ENCODE measurements at places on chromosomes 3 and 15.

GRCh38 chr3:37660782-37661181 is 200.9 kb upstream of the CTDSPL start:
- no peak for DNase-seq

DNA sequence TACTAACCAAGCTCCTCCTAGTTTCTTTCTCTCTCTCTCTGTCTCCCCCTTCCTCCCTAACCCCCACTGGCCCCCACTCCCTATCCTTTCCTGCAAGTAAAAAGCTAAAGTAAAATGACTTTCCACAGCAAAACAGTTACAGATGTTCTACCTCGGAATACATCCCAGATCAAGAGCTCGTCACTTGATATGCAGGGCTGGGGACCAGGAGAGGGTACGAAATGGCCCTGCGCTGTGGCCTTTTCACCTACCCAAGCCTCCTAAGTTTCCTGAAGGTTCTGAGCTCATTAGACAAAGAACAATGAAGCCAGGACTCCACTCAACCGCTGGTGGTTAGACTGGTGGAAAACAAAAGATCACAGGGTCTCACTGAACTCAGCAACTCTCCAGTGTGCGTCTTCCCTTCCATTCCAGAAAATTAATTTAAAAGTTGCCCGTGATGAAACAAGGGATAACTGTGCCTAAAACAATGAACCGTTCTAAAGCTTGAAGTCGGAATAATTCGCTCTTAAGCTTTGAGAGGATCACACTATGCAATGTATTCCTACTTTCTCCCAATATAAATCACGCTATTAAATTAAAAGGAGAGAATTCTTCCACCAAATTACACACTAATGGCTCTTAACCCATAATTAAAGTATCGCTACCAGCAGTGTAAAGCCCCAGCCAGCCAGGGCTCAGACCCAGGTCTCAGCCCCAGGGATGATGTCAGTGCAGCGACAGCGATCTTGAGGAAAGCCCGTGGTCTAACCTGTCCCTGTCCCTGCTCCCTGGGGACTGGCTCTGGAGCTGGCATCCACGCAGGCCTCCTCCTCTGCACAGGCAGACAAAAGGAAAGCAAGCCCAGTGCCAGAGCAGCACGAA is 5.0 kb downstream of the VGLL4 start:
- DNase-seq = no peak

DNA sequence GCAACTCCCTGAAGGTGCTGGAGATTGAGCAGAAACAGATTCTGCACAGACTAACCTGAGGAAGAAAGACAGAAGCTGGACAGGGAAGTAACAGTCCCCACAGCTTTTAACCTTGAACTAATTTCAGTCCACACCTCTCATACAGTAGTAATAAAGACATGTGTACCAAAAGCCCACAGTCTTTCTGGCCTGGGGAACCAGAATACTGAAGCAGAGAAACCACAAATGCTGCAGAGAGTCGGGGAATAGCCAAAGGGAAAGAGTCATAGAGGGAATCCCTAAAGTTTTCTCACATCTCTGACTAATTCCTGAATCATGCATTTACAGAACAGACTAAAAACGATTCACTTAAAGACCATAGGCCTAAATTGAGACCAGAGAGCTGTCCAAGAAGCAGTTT is 503.4 kb upstream of the NECTIN3 start:
- DNase-seq = no peak

DNA sequence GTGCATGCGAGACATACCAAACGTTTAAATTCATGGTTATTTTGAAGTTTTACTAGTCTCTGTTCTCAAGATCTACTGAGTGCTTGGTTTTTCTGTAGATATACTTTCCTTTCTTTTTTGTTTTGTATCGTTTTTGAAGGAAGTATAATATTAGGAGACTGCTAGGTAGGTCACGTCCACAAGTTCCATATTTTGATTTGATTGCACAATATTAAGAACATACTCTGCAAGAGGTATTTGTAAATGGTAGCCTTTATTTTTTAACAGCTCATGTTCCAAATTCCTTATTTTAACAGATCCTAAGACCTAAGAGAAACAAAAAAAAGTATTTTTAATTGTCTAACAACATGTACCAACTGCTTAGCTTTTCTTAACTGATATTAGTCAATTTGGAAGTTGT is 156.7 kb downstream of the SERPINI1 start:
- DNase-seq = no peak

- DNase-seq = no peak
Measured at GRCh38 chr15:70539912-70540530, 223.3 kb downstream of the UACA start.

GRCh38 chr15:79366691-79367090 is 55.8 kb downstream of the TMED3 start:
- DNase-seq = no peak

GRCh38 chr3:29481969-29482767 is 201.3 kb downstream of the RBMS3 start:
- no peak for DNase-seq

- no peak for DNase-seq
Measured at GRCh38 chr3:193677734-193678133, 84.7 kb downstream of the OPA1 start.

DNA sequence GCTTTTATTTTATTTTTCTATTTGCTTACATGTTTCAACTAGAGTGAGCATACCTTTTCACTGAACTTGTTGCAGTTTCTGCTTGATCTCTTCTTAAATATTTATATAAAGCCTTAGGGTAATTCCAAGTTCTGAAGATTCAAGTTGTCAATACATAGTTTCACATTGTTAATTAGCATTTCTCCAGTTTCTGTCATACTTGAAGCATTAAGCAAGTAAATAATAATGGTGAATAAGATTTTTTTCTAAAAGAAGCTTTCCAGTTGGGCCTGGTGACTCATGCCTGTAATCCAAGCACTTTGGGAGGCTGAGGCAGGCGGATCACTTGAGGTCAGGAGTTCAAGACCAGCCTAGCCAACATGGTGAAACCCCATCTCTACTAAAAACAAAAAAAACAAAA is 53.9 kb downstream of the CALML4 start:
- DNase-seq = no peak

DNA sequence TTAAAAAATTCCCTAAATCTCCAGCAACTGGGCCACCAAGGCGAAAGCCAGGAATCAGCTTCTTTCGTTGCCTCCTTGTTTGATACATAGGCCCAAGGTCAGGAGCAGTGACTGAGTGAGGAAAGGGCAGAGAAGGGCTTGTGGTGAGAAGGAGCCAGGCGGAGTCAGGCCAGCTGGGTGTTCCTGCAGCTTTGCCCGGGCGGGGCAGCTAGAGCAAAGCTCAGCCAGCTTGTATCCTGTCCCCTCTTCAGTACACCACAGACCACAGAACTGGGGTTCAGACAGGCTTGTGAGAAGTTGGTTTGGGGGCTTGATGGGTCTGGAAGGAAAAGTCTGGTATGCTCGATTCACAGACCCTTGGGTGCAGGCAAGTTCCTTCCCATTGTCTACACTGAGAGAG is 52.6 kb downstream of the CCK start:
- DNase-seq = no peak

- no peak for DNase-seq
Measured at GRCh38 chr3:16928386-16929132, 43.8 kb downstream of the PLCL2 start.

- no peak for DNase-seq
Measured at GRCh38 chr3:55264919-55265318, 222.2 kb downstream of the WNT5A start.

- no peak for DNase-seq
Measured at GRCh38 chr15:81007428-81008064, 6.8 kb downstream of the TLNRD1 start.

DNA sequence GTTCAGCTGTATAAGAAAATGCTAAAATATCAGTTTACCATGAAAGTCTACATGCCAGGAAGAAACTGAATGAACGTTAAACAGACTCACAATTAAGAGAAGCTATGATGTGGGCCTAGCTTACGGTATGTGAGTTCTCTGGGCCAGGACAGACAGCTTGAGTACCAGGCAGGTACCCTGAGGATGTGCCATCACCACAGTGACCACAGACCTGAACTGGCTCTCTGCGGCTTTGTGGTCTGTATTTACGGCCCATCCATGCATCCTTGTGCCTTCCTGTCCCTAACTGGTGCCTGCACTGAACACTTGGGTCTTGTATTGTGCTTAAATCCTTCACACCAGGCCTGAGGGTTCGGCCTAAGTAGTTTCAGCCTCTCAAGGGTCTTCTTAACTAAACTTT is 467.5 kb upstream of the PPP2R3A start:
- DNase-seq = no peak

DNA sequence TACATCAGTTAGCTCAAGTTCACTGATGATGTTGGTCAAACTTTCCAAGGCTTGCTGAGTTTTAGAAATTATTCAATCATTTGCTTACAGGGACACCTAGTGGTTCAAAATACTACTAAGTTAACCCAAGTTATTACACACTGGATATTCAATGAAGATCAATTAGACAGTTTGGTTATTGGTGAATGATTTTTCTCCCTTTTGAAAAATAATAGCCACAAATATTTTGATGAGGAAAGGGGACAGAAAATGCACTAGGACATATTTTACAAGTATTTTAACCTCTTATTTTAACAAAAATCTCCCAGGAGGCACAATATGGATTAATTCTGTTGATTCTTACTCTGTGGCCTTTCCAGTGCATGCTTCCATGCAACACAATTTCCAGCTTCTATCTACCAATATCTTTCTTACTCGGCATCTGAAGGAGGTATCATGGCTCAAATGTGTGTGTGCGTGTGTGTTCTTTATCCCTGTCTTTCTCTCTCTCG is 20.1 kb upstream of the GOLGA6L2 start:
- peak; percentile 13 for DNase-seq

- no peak for DNase-seq
Measured at GRCh38 chr15:79381593-79381992, 50.5 kb upstream of the MINAR1 start.

DNA sequence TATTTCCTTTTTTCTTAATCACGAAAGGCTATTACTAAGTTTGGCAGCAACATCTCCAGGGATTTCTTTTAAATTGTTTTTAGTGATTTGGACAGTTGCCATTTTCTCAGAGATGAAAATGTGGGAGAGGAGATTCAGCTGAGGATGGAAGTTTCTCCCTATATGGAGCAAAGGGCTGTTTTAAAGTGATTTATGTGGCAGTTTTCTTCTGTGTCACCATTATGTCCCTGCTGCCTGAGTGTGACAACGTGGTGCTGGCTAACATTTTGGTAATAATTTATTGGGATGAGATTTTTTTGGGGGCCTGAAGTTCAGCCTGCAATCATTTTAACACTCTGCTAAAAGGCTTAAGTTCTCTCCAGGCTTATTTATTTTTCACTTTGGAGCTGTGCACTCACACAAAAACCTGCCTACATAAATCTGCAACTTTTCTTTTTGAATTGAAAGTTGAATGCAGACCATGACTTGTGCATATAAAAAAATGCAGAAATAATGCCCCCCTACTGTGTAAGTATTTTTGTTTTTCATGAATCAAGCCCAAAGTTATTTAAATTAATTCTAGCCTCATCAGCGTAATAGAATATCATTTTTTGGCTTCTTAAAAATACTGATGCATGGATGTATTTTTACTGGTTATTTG is 210.9 kb downstream of the ZIC1 start:
- DNase-seq = no peak

GRCh38 chr3:172476347-172476746 is 28.1 kb upstream of the GHSR start:
- DNase-seq = no peak

GRCh38 chr3:12342151-12342550 is 53.3 kb downstream of the PPARG start:
- no peak for DNase-seq

DNA sequence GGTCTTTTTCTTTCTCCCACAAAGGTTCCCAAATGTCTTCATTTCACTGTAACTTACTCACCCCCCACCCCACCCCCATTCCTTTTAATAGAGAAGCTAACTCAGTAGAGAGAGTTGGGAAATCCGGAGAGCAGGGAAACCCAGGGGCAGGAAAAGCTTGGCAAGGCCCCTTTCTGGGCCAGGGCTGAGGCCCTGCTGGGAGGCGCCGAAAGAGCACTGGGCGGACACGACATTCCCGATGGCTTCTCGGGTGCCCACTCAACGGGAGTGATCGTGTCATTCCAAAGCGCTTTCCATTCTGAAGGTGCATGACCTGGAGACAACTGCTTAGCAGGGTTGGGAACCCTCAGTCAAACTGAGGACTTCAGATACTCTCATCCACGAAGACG is 1.6 kb upstream of the DALRD3 start:
- DNase-seq = no peak

GRCh38 chr3:124671106-124671505 is 59.1 kb upstream of the UMPS start:
- no peak for DNase-seq

DNA sequence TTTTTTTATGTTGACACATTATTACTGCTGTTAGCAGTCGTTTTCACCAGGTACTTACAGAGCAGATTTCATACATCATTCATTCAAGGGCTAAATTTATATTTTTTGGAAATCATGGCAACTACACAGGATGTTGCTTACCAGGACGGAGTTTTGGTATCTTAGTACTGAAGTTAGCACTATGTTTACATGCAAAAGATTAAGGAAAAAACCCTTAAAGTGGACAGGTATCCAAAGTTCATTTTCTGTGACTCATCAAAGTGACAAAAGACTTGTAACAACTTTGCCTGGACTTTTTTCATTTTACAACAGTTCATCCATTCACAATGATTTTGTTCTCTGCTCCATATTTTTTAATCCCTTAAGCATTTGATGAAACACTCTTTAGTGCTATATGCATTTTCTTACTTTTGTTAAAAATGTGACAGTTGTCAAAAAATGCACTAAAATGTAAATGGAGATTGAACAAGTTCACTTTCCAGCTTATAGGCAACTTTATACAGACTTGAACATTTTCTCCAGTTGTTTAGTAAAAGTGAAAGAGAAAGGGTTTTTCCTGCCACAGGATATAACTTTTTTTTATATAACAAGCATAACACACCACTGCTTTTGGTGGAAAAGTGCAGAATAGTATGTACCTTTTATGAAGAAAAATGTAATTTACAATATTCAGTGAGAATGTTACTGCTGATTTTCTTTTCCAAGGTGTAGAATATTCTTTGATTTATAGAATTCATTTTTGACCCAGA is 104.1 kb downstream of the STT3B start:
- DNase-seq = no peak

DNA sequence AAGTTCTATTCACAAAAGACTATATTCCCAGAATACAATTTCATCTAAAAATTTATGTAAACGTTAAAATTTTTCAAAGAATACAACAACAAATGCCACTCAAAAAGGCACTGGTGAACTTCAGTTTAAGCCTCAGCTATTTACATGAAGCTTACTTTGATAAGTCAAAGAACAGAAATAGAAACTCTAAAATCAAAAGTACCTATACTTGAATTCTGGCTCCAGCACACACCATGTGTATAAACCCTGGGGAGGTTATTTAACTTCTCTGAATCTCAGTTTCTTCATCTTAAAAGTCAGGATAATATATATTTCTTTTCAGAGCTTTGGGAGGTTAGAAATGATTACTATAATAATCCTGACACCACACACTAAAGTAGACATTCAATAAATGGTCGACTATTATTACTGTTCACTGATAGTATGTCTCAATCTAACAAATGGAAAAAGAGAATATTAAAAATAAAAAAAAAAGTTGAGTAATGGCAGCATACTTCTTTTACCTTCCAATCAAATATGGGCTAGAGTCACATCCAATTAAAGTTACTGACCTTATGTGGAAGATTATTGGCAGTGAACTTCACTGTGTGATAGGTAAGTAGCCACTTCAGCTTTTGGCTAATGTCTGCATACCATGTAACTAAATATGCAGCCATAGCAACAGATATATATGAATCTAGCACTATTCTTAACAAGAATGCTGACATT is 248.4 kb downstream of the ISL2 start:
- no peak for DNase-seq

- no peak for DNase-seq
Measured at GRCh38 chr3:30551266-30551665, 55.1 kb upstream of the TGFBR2 start.

Data from NCI-H446 treated with DMSO at 0.1 percent for 48 hours (cell line).